ENCODE measurements at places on chromosomes 5 and 9.

- DNase-seq = no peak
These were observed 21.6 kb downstream of the LPCAT1 start for GRCh38 chr5:1502046-1502736.

GRCh38 chr5:160260881-160261815 is 31.8 kb downstream of the FABP6 start:
- DNase-seq = peak; percentile 64

DNA sequence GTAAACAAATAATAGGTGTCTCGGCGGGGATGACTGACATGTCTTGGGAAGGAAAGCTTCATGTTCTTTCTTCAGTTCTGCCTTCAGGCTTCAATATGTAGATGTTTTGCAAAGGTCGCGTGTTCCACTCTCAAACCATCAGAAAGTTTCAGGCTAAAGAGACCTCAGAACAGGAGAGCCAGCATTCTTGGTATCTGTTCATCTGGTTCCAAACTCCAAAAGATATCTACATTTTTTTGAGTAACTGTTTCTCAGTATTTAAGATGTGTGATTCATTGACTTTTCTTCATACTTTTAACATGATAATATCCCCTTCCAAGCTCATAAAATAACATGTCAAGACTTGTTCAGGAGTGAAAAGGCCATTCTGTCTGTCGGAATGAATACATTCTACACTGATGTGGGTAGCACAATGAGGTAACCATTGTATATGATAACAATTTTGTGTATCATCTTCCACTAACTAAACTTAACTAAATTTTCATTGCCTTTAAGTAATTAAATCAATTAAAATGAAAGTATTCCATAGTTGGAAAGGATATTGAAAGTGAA is 183.6 kb downstream of the CFAP90 start:
- no peak for DNase-seq

DNA sequence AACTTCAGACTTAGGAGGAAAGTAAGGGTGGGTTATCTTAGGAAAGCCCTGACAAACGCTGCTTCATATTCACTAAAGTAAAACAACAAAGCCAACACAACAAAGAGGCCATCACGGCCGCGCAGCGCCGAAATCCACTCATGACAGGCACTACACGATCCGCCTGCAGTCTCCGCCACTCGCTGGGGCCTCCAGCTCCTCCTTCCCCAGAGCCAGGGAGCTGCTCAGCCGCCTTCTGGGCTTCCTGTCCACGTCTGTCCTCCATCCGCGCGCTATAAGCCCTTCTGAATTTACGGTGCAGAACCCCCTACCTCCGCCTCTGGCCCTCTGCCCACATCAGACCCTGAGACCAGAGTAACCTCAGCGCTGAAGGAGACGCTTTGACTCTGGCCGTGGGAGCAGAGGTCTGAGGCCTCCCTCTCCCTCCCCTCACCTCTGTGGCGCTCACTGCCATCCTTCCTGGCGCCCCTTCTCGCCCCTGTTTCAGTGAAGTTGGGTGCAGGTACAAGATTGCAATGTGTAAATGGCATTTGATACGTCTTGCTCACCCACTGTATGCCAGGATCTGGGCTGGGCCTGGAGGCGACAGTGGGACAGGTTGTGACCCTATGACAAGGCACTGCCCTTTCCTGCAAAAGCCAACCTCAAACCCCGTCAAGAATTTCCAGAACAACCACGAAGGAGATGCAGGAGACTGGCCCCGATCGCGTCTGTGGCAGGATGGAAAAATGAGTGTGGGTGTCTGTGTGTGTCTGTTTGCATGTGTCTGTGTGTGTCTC is 74.9 kb upstream of the PHYKPL start:
- no peak for DNase-seq

- DNase-seq = no peak
These were observed 2.2 kb downstream of the INPP5E start for GRCh38 chr9:136437430-136437829.

GRCh38 chr5:52043137-52043536 is 659.9 kb downstream of the ISL1 start:
- DNase-seq = no peak

GRCh38 chr9:5801739-5802113 is 31.2 kb downstream of the ERMP1 start:
- no peak for DNase-seq

GRCh38 chr5:594226-594860 is 17.8 kb upstream of the CEP72 start:
- DNase-seq = no peak

GRCh38 chr5:187617-188451 is 3.5 kb upstream of the LRRC14B start:
- no peak for DNase-seq

GRCh38 chr5:1497242-1497777 is 26.4 kb downstream of the LPCAT1 start:
- no peak for DNase-seq

GRCh38 chr5:169595172-169595820 is 11.7 kb downstream of the SPDL1 start:
- no peak for DNase-seq

GRCh38 chr9:91536211-91536691 is 112.6 kb upstream of the NFIL3 start:
- no peak for DNase-seq

GRCh38 chr5:56269216-56269927 is 36.2 kb upstream of the ANKRD55 start:
- DNase-seq = peak; percentile 31

DNA sequence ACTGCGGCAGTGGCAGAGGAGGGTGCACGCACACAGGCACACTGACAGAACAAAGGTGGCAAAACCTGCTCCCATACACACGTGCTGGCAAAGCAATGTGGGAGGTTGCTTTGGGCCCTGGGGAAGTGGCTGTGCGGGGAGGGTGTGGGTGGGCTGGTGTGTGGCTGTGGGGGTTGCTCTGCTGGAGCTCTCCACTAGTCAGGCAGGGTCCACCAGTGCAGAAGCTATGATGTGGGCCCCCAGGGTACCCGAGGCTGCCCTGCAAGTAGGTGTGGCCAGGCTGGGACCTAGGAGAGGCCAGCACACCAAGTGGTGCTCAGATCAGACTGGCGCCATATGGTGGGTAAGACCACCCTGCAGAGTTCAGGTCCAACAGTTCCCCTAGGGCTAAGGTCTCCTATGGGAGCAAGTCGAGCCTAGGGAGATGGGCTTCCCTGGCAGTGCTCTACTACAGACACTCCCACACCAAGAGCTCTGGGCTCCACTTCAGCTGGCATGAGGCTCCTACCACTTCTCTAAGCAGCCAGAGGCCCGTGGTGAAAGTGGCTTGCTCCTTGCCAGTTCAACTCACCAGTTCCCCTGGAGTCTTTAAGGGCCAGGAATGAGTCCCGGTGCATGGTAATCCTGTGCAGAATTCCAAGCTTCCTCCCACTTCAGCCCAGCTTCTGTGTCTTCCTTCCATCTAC is 46.2 kb upstream of the IFNE start:
- DNase-seq = no peak

GRCh38 chr5:176660860-176661641 is 13.8 kb downstream of the TSPAN17 start:
- peak; percentile 58 for DNase-seq

GRCh38 chr9:5389109-5389732 is 48.5 kb downstream of the PLGRKT start:
- DNase-seq = peak; percentile 23

DNA sequence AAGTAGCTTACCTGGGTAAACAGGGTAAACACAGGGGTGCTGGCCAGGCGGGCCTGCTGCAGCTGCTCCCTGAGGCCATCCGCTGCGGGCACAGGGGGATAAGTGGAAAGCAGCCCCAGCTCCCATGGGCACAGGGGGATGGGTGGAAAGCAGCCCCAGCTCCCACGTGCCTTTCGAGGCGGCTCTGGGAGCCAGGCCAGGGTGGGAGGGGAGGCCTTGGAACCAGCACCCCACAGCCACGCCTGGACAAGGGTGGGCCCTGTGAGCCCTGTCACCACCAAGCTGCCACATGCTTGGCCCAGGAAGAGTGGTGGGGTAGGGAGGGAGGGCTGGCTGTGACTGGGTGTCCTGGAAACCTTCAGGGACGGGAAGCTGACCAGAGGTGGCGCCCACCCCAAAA is 7.8 kb upstream of the CARD9 start:
- no peak for DNase-seq

- DNase-seq = no peak
These were observed 779 bp downstream of the PKN3 start for GRCh38 chr9:128702949-128703615.

GRCh38 chr9:131122158-131122557 is 3.2 kb upstream of the NUP214 start:
- DNase-seq = no peak

- DNase-seq = no peak
These were observed 1.9 kb upstream of the MTMR12 start for GRCh38 chr5:32314658-32315057.

- no peak for DNase-seq
These were observed 95.0 kb downstream of the CFAP90 start for GRCh38 chr5:7755958-7756357.

- no peak for DNase-seq
These were observed 65.8 kb downstream of the SHB start for GRCh38 chr9:38003230-38003629.

DNA sequence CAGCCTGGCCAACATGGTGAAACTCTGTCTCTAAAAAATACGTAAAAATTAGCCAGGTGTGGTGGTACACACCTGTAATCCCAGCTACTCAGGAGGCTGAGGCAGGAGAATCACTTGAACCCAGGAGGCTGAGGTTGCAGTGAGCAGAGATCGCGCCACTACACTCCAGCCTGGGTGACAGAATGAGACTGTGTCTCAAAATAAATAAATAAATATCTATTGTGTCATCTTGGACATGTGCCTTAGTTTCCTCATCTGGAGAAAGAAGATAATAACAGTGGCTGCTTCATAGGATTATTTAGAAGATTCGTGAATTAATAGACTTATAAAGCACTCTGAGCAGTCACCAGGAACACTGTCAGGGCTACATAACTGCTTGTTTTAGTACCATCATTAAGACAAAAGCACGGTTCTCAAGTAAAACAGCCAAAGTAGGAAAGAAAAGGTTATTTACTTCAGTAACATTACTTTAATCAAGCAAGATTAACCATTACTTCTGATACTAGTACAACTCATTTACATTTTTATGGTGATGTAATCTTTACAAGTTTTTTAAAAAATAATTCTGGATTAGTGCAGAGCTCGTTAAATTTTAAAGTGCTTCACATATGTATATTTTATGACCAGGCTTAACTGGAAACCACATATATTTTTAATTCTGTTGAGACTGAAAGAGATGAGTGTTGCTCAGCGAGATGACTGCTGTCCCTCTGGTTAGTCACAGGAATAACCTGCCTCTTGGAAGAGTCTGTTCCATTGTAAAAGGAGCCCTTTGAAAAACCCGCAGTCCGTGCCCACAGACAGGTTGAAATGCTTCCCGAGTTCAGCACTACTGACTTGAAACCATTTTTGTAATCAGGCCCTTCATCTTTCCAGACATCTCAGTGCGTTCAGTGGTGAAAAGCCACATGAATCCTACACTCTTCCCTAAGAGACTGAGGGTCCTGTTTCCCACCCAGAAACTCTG is 36.7 kb downstream of the ANKH start:
- DNase-seq = no peak

DNA sequence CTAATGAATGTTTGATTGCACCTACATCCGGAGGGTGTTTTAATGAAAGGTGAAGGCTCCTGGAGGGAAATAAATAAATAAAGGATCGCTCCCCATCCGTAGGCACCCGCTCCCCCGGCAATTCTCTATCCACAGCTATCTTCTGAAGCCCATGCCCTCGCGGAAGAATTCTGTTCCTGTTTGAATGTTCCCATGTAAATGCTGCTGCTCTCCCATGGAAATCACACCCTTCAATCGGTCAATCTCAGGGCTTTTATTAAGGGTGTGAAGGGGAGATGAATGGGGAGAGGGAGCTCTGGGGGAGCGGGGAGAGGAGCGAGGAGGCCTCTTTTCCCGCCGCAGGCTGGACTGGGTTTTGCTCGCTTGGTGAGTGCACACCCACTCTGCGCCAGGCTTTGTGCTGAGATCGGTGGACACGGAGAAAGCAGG is 21.1 kb upstream of the ARAP3 start:
- DNase-seq = no peak

DNA sequence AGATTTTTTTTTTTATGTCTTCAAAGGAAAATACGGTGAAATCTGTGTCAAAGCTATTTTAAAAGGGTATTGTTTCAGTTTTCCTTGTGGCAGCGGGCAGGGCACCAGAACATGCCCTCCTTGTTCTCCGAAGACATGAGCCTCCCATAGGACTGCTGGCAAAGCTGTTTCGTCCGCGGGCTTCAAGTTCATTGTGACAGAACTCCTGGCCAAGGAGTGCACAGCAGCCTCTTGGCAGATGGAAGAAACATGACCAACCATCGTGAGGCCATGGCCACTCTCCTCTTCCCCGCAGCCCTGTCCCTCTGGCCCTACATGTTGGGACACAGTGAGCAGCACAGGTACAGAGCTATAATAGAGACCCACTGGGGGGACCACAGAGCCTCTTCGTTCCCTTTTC is 99.5 kb downstream of the AOPEP start:
- DNase-seq = no peak

DNA sequence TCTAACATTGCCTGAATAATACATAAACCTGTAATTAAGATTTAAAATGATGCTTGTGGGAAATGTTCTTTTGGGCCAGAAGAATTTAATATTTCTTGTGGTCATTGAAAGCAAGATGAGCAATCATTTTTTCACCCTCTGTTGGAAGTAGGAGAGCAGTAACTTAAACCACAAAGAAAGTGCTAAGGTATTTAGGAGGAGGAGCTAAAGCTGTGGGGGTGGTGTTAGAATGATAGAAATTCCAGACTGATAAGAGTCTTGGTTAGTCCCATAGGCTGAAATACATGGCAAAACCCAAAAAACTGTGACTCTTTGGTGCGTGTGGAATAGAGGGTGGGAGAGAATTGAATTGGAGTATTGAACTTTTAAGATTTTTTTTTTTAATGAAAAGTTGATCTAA is 247.0 kb downstream of the YTHDC2 start:
- no peak for DNase-seq

DNA sequence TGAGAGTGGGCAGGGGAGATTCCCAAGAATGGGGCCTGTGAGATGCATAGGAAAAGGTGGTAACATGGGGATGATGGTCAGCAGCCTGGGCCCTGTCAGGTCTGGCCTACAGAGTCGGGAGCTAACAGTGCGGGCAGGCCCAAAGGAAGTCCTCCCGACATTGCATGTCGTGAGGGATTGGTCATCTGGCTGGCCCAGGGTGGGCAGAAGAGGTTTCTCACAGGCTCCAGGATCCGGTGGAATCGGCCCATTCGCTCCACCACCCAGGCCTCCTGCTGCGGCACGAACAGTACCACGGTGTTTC is 514 bp downstream of the STOML2 start:
- DNase-seq = no peak

GRCh38 chr5:26940994-26941393 is 97.4 kb downstream of the CDH9 start:
- no peak for DNase-seq

DNA sequence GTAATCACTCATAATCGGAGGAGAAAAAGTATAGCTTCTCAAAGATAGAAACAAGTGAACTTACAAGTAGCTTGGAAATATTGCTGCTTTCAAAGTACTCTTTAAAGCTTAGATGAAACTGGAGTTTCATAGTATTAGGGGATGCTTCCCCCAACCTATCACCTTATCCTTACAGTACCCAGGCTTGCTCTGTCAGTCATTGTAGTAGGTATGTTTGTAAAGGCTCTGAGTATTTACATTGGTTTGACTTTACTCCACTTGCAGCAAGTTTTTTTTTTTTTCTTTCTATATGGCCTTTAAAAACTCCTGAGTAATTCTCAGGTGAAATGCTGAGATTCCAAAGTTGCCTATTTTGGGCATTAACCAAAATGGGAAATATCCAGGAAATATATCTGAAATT is 84.8 kb downstream of the CD180 start:
- no peak for DNase-seq

All from GDM1 (cell line).